Osteoblast (primary cell): ENCODE measurements at places on chromosomes 12 and 14. TPM values are rescaled to one million over a fixed set of nuclear protein-coding genes. Genes with fewer than 3 reads are reported as not detected.

The C14orf180 gene
- total RNA-seq, result not detected in 2 replicates

The CAPZA3 gene
- not detected in 2 replicates for total RNA-seq

The HOXC11 gene
- 1.1 and 1.5 TPM in 2 replicates for total RNA-seq

The SPRYD4 gene
- total RNA-seq, result 2.5 and 2.7 TPM in 2 replicates
